Central memory CD4-positive, alpha-beta T cell (primary cell): ENCODE measurements at places on chromosomes 7 and 10.

DNA sequence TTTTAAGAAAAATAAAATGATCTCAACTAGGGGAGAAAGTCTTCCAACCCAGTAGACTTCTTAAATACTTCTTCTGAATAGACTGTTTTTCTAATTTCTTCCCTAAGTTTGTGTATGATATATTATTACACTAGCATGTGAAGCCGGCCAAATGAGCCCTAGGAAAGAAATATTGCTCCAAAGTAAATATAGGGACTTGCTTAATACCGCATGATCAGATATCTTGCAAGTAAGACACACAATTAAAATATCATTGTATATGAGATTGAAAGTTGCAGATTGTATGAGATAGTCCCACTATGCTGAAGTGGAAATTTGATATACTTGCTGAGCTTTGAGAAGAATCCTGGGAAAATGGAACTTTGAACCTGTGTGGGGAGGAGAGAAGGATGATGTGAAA, 225.7 kb downstream of the BAMBI start:
- no peak for DNase-seq

- DNase-seq: no peak
These were observed 1.3 kb downstream of the CTTNBP2 start for GRCh38 chr7:117871778-117872538.

DNA sequence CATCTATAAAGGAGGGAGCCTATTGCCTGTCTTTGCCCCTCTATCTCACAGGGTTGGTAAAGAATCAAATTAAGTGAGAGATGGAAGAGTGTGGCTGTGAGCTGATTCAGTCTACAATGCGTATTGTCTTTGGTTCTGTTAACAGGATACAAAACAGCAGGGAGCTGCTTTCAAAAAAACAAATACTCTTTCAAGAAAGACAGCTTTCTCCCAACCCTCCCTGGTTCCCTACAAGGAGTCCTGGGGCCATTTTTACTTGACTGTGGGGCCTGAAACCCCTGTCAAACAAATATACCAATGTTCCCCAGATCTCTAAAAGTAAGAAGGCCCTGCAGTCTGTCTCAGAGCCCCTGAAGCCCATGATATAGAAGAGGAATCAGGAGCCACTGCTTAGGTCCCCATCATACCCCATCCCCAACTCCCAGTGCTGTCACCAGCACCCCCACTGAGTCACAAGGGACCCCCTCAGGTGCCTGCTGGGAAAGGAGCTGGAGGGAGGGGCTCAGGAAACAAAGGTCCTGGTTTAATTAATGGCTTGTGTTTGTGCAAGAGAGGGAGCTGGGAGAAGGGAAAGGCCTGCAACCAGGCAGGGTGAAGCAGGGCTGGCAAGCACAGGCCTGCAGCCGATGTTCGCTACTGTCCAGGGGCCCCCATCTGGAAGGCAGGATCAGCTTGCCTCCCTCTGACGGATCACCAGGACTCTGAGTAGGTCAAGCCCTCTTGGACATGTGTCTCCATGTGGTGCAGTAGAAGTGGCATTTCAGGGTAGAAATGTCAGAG, 182.0 kb upstream of the GHITM start:
- DNase-seq: no peak

- DNase-seq: no peak
These were observed 185.5 kb downstream of the SGMS1 start for GRCh38 chr10:50438049-50438936.

DNA sequence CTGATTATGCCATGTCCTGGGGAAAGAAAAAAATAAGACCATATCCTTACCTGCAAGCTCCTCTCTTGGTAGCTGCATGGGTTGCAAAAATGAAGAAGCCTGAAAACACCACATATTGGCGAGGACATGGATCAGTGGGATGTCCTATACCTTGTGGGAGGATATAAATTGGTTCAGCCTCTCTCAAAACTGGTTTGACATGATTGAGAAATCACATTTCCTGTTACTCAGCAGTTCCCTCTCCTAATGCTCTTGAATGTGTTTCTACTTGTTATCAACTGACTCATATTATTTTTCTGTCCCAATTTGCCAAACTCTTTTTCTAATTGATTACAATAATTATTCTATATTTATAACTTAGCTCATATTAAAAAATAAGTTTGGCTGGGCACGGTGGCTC, 380.2 kb downstream of the EXOC4 start:
- DNase-seq: no peak

- no peak for DNase-seq
These were observed 46.8 kb downstream of the WIPF3 start for GRCh38 chr7:29853072-29853471.

GRCh38 chr7:114620208-114620607, 205.6 kb downstream of the FOXP2 start:
- no peak for DNase-seq

- DNase-seq: no peak
These were observed 113.5 kb downstream of the KLF6 start for GRCh38 chr10:3671386-3671955.

DNA sequence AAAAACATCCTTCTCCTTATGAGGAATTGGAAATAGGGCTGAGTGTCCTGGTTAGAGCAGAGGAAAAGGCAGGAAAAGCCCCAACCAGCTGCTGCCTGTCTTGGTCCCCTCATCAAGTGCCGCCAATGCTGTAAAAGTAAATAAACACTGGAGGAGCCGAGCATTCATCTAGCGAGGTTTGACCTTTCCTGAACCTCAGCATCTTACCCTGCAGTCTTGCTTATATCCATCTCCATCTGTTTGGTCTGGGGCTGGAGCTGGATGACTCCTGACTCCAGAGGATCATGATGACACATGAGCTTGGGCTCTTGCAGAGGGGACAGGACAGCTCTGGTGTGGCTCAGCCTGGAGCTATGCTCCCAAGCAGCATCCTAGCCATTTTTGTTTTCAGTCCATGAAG, 501.1 kb downstream of the TNS3 start:
- no peak for DNase-seq

- DNase-seq: no peak
These were observed 117.0 kb upstream of the BTBD16 start for GRCh38 chr10:122154031-122154544.

DNA sequence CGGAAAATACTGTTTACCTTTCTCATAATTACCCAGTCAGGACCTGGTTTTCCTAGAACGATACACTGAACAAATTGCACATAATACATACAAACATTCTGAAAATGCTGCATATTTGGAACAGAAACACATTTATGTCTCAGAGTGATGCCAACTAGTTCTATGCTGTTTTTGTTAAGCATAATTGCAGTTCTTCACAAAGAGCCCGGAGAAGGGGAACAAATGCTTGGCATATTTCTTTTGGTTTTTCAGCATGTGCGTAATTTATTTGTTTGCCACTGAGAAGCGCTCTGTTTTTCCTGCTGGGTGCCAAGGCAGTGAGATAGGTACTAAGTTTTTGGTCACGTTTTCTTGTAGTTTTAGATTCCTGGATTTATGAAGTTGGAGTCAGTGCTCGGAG, 181.0 kb upstream of the MDFIC start:
- DNase-seq: no peak

DNA sequence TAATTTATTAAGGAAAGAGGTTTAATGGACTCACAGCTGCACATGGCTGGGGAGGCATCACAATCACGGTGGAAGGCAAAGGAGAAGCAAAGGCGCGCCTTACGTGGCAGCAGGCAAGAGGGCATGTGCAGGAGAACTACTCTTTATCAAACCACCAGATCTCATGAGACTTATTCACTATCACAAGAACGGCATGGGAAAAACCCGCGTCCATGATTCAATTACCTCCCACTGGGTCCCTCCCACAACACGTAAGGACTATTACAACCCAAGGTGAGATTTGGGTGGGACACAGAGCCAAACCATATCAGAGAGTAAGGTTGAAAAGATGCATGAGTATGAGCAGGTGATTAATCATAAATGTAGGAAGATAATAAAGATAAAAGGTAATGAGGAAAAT, 3.2 kb upstream of the JCAD start:
- no peak for DNase-seq

- no peak for DNase-seq
These were observed 316.6 kb upstream of the ZNF32 start for GRCh38 chr10:43965033-43965917.

DNA sequence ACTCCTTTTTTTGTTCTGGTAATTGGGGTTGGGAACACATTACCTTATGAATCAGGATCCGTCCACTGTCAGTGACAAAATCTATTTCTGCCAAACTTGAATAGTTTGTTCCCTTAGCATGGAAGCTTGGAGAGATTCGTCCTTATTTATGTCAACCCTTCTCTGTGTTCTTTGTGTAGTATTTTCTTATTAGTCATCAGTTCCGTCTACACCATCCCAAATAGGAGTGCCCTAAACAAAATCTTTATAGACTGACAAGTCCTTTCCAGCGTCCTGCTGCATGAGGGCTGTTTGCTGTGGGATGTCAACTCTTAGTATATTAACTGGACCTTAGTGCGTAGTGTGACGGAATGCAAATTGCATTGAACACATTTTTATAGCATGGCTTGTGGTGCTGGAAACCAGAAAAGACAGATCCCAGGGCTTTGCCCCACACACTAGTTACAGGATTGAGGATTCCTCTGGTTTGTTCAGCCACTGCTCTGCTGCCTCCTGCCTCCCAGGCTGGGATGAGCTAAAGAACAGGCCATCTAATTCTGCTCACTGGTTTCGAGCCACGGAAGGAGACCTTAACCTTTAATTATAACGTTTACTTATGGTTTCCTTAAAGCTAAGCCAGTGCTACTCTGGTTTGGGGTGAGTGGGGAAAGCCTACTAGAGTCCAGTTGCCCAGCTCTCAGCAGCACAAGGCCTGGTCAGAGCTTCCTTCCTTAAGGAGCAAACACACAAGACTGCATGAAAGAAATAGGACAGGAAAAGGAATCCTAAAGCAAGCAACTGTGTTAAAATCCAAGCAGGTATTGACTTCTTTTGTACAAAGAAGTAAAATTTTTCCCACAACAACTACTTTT, 194.4 kb downstream of the CCSER2 start:
- DNase-seq: no peak

GRCh38 chr10:59268460-59268859, 92.0 kb downstream of the PHYHIPL start:
- no peak for DNase-seq

GRCh38 chr10:45179691-45180090, 135.7 kb downstream of the OR13A1 start:
- no peak for DNase-seq

- DNase-seq: no peak
These were observed 3.7 kb upstream of the ATOH7 start for GRCh38 chr10:68235581-68235980.

GRCh38 chr10:109866168-109866994, 56.9 kb downstream of the XPNPEP1 start:
- DNase-seq: no peak
